ENCODE measurements at places on chromosomes 12 and 14. TPM values are rescaled to one million over a fixed set of nuclear protein-coding genes. Genes with fewer than 3 reads are reported as not detected.

BEST3 gene
- not detected for total RNA-seq

KCNH5 gene
- total RNA-seq: 0.24 TPM

TMEM30B gene
- 0.16 TPM for total RNA-seq

SLC6A13 gene
- total RNA-seq: not detected

GALNT9 gene
- total RNA-seq: 0.13 TPM

KRT75 gene
- not detected for total RNA-seq

PXN gene
- 95.7 TPM for total RNA-seq
